Panc1 (cell line): ENCODE measurements at places on chromosomes 4 and X. TPM values are rescaled to one million over a fixed set of nuclear protein-coding genes. Genes with fewer than 3 reads are reported as not detected.

The MTNR1A gene
- 0.23 TPM for total RNA-seq

The BRS3 gene
- not detected for total RNA-seq

The RELL1 gene
- 29.1 TPM for total RNA-seq

The PWWP3B gene
- not detected for total RNA-seq

The XK gene
- 1.3 TPM for total RNA-seq

The AFP gene
- 1.3 TPM for total RNA-seq

The MAGEA2B gene
- not detected for total RNA-seq

The ADH1C gene
- total RNA-seq = not detected

The CHRDL1 gene
- total RNA-seq = 0.08 TPM

The SPANXN3 gene
- total RNA-seq = not detected

The TLR10 gene
- total RNA-seq = 0.05 TPM

The RENBP gene
- total RNA-seq = 0.62 TPM

The DDIT4L gene
- total RNA-seq = not detected

The CCNI gene
- 125 TPM for total RNA-seq

The ANXA3 gene
- total RNA-seq = 1.5 TPM

The FAM9C gene
- not detected for total RNA-seq

The MGARP gene
- total RNA-seq = 2.3 TPM

The MAEA gene
- 62.3 TPM for total RNA-seq

The CITED1 gene
- total RNA-seq = 0.36 TPM

The SSX3 gene
- total RNA-seq = not detected

The NXF2 gene
- not detected for total RNA-seq

The ZMAT1 gene
- 5.7 TPM for total RNA-seq

The FHDC1 gene
- 0.21 TPM for total RNA-seq

The KIF4A gene
- 62.6 TPM for total RNA-seq

The USP26 gene
- total RNA-seq = not detected

The SOWAHD gene
- total RNA-seq = 1.1 TPM

The GPC3 gene
- 0.95 TPM for total RNA-seq

The SERPINA7 gene
- total RNA-seq = 0.15 TPM

The PPBP gene
- total RNA-seq = not detected

The CSAG3 gene
- 0.26 TPM for total RNA-seq

The BGN gene
- total RNA-seq = 2.9 TPM

The EOLA2 gene
- 75.0 TPM for total RNA-seq

The RPA4 gene
- total RNA-seq = 0.23 TPM

The ART3 gene
- total RNA-seq = not detected

The PDE5A gene
- 114 TPM for total RNA-seq

The SULT1E1 gene
- total RNA-seq = not detected

The MAD2L1 gene
- 43.7 TPM for total RNA-seq

The ABCG2 gene
- 63.3 TPM for total RNA-seq

The FAAH2 gene
- total RNA-seq = 0.10 TPM

The PPP1R2C gene
- total RNA-seq = not detected

The SLC10A4 gene
- total RNA-seq = 1.2 TPM

The KLKB1 gene
- not detected for total RNA-seq

The AWAT2 gene
- total RNA-seq = not detected

The TBC1D9 gene
- 21.7 TPM for total RNA-seq
